Stimulated activated CD4-positive, alpha-beta T cell treated with anti-CD3 and anti-CD28 coated beads, Interleukin-15, amount 100 ng/mL, for 1 hour (primary cell): ENCODE measurements at places on chromosomes 1 and 21.

GRCh38 chr1:25544243-25544764 is 898 bp downstream of the LDLRAP1 start:
- DNase-seq: no peak

DNA sequence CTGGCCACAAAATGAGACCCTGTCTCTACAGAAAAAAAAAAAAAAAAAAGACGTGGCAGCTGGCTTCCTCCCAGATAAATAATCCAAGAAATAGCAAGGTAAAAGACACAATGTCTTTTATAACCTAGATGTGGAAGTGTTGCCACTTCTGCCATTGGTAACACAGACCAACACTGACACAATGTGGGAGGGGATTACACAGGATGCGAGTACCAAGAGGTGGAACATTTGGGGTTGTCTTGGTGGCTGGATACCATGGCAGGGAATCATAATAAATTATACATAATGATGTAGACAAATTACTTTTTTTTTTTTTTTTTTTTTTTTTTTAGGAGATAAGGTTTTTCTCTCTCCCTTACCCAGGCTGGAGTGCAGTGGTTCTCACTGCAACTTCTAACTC is 6.0 kb upstream of the NEXN start:
- DNase-seq: no peak

DNA sequence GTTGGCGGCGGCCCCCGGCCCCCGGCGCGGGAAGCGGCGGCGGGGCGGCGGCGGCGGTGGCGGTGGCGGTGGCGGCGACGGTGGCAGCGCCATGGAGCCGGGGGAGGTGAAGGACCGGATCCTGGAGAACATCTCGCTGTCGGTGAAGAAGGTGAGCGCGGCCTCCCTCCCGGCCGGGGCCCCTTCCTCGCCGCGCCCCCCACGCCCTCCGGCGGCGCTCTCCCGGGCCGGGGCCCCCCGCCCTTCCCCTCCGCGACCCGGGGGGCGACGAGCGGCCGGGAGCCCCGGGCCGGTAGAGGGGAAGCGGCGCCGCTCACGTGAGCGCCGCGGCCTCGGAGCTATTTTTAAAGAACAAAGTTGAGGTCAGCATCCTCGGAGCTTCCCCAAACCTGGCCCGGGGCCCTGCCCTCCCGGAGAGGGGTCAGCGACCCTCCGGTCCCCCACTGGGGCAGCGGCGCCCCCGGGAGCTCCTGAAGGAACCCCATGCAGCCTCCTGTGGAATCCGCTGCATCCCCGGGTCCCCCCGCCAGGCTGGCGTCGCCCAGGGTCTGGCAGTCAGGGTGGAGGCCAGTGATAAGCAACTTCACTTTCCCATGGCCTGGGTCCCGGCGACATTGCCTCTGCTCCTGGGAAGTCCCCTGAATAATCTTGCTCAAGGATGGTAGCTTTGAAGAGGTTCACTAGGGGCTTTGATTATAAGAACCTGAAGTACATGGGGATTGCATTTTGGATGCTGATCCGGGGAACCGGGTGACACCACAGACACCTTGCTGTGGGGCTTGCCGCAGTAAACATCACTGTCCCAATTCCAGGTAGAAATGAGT is 560 bp downstream of the PLEKHM2 start:
- DNase-seq: no peak

DNA sequence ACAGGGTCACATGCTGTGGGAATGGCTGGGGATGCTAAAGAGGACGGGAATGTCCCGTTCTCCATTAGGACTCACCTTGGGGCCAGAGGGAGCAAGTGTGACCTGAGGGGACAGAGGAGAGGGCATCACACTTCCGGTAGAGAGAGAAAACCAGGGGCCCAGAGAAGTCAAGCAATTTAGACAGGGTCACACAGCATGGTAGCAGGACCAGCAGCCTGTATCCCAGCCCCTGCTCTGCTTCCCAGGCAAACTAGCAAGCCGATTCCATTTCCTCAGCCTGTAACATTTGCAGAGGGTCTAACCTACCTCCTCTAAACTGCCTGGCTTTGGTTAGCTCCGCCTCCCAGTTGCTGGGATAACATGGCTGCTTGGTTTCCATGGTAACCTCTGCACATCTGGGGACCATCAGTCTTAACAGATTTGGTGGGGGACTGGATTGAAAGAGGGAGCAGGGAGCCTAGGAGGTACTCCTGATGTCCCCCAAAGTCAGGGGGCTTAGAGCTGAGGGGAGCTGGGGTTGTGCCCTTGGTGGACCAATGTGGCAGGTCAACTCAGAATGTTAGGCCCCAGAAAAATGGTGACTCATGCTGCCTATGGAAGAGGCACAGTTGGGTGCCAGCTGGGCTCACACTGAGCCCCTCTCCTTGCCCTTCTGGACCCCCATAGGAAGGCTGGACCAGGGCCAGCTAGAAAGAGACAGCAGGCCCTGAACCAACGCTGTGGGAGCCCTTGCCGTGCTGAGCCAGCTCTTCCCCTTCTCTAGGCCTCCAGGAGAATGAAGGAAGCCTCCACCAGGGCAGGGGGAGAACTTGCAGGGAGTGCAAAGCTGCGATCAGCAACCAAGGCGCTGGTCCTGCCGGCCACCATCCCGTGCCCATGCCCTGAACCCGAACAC is 9.5 kb downstream of the COL16A1 start:
- no peak for DNase-seq

DNA sequence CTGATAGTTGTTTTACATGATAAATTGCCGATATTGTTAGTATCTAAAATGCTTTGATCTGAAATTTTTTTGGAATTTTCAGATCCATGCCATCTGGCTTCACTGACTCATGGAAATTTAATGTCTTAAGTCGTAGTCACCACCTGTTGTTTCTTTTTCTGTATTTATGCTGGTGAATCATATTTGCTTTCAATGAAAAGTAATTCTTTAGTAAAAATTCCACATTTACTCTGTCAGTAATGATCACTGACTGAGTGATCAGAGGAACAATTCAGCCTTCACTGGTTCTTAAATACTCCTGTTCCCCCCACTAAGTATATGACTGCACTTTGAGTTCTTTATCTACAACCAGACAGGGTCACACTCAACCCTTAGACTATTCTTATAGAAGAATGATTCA is 185.6 kb upstream of the NRIP1 start:
- DNase-seq: no peak

- no peak for DNase-seq
Observed at GRCh38 chr1:199124351-199124750, 485.5 kb downstream of the PTPRC start.

DNA sequence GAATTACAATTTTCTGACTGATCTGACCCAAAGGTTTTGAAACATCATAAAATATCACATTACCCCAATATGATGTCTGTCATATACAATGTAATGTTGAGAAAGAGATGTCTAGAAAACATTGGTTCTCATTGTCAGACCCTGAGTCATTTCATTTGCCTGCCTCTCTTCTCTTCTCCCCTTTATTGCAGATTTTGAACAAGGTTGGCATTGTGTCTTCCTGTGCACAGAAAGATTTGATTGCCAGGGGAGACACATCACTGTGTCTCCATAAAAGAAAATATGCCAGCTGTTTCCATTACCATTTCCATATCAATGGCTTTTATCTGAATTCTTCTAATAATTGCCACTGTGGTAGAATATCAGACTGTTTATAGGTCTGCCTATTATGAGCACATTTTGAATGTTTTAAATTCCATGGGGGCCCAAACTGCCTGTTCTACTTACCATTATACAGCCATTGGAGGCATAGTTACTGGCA is 65.6 kb downstream of the IFI44 start:
- no peak for DNase-seq

- no peak for DNase-seq
Observed at GRCh38 chr1:53728702-53729455, 10.1 kb downstream of the GLIS1 start.

GRCh38 chr1:10484521-10484920 is 9.8 kb downstream of the PEX14 start:
- no peak for DNase-seq

DNA sequence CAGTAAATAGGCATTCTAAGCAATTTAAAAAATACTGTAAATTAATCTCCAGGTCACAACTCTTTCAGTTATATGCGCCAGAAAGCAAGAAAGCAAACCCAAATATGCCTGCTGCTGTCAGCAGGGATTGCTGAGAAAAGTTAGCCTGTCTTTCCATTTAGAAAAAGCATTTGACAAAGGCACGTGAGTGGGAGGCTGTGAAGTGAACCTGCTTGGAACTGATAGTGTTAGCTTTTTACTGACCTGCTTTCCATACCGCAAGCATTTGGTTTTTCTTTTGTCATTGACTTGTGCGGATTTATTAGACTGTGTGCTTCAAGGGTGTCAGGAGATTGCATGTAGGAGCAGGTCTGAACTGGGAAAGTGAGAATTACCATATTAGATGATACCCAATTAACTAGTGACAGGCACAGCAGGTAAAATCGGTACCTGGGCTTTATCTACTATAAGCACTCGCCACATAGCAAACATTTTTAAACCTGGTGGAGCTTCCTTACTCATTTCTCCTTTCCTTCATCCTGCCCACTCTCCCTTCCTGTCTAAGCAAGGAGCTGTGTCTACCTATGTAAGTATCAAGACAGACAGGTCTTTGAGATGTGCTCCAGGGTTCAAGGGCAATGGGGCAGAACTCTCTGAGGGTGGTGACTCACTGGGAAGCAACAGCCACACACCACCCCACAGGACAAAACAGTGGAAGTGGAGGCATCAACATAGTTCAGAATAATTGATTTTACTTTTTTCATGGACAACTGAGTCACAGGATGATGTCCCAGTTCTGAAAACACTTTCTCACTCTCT is 323.9 kb downstream of the DISC1 start:
- no peak for DNase-seq

DNA sequence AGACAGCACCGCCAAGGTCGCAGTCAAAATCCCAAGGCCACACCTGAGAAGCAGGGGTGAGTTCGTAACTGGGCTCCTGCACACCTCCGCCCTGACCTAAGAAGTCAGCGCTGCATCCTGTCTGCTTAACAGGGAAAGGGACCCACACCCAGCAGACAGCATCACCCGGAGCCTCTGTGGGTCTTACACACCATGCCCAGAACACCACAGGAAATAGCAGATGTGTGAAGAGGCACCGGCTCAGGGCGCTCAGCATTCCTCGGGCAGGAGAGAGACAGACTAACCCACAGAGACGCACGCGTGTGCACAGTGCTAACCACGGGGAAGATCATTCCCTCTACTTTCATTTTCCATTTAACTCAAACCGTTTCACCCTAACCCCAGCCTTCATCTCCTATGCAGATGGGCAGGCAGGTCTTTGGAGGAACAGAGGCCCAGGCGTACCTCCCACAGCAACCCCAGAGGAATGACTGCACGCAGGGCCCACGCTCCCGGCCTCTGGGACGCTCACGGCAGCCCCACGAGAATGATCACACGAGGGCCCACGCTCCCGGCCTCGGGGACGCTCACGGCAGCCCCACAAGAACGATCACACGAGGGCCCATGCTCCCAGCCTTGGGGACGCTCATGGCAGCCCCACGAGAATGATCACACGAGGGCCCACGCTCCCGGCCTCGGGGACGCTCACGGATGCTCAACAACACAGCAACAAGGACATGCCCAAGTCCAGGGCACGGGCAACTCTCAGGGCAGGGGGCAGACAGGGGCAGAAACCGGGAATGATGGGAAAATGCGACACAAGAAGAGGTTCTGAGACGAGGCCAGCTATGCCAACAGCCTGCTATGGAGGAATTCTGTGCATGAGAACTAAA is 20.9 kb downstream of the POFUT2 start:
- no peak for DNase-seq

DNA sequence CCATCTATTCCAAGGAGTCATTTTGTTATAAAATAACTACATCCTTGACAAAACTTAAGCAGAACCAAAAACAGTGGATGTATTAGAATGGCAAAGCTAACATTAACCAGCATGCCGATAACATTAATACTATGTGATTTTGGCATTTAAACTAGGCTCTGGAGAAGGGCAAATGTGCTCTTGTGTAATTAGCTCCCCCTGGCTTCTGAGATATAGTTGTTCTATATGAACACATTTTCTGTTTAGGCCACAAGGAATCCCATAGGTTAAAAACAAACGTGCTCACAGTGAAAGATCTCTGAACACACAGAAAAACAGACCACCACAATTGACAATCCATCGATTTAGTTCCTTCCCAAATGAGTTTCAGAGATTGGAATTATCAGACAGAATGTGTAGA is 57.4 kb upstream of the TARS2 start:
- no peak for DNase-seq

GRCh38 chr1:182446033-182446669 is 3.8 kb upstream of the RGSL1 start:
- no peak for DNase-seq

- DNase-seq: no peak
Observed at GRCh38 chr1:57024855-57025254, 59.0 kb upstream of the C8B start.

DNA sequence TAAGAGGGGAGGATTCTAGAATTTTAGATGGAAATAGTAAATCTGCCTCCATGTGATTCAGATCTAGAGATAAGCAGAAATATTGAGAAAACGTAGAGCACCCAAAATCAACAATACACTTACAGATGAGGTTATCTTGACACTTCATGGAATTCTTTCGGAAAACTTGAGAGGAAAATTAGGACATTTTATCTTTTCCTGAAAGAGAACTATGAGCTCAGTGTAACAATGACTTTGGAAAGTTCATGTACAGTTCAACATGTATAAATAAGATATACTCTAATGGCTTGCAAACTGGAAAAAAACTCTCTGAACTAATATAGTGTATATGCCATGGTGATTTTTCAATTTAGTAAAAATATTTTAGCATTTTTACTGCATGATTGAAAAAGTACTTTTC is 338.1 kb upstream of the NEGR1 start:
- no peak for DNase-seq

DNA sequence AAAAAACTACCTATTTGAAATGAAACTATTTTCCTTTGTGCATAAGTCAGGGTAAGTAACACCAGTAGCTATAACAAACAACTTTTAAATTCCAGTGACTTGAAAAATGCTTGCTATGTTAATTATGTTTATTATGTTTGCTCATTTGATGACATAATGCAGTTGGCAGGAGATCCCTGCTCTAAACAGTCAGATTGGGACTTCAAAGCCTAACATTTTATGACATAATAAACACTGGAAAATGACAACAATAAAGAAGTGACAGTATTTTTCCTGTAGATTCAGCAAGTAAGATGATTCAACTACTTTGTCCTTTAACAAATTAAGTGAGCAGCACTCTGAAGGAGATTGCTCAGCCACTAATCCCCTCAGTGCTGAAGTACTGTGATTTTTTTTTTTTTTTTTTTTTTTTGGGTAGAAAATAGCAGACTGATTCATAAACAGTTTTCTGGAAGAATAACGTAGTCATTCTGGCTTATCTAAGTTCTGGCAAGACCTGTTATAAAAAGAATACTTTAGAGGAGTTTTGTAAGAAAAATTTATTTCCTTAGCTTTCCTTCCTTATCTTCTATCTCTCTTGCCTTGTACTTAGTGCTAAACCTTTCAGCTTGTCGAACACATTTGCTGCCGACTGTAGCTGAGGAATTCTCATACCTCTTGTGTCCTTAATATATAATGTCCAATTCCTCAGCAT is 207.2 kb downstream of the PTGER3 start:
- no peak for DNase-seq

GRCh38 chr1:75165264-75165663 is 31.1 kb downstream of the LHX8 start:
- DNase-seq: no peak
